ENCODE measurements at places on chromosomes 1 and 21. TPM values are rescaled to one million over a fixed set of nuclear protein-coding genes. Genes with fewer than 3 reads are reported as not detected.

DNA sequence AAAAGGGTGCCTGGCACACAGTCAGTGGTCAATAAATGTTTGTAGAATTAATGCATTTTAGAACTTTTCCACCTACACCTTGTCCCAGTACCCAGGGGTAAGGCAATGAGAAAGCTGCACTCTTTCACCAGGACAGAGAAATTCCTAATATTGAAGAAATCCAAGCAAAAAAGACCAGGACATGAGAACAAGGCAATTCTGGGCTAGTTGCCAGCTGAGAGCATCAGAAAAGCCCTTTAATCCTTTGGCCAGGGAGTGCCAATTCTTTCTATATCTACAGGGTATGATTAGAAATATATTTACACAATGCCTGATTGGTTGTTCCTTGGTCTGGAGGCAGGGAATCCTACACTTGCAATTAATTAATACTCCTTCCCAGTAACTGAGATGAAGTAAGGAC, 492.4 kb upstream of the NFIA start:
- no peak for DNase-seq

DNA sequence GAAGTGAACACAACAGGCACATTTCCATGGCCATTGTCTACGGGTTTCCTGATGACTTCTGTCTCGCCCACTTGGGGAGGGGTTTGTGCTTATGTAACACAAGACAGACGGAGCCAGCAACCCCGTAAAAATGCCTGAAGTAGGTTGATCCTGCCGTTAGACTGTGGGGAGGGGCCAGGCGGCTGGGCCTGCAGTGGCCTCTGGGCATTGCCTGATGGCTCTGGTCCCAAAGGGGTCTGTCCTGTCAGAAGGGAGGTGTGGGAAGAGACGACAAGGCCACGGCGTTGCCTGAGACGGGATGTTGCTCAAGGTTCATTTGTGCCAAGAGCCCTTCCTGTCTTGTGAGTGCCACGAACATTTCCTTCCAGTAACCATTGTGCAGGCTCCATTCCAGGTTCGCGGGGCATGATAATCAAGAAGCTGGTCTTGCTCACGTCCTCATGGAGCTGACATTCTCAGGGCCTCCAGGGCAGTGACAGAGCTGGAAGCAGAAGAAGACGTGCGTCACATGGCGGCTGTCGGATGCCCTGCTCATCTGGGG, 44.7 kb downstream of the ABCG1 start:
- DNase-seq, result no peak

DNA sequence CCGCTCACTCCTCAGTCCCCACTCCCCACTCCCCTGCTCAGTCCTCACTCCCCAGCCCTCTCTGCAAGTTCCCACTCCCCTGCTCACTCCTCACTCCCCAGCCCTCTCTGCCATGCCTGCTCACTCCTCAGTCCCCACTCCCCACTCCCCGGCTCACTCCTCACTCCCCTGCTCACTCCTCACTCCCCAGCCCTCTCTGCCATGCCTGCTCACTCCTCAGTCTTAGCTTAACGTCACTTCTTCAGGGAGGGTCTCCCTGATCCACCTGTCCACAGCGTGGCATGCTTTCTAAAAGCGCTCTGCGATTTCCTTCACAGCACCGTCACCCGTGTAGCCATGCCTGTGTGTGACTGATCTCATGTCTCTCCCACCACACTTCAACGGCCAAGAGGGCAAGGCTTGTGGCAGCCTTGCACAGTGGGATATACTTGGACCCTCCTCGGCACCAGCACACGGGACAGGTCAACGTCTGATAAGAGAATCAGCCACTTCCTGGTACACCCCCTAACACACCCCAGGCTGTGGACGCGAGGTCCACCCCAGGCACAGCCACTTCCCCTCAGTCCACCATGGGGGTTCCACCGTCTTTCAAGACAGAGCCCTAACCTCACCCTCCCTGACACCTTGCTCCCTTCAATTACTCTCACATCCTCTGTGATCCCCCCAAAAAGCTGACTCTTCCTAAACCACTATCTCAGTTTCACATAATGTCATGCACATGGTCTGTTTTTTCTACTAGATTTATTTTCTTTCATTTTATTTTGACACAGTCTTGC, 14.0 kb downstream of the PRDM15 start:
- DNase-seq, result no peak

- DNase-seq, result no peak
Measured at GRCh38 chr1:224092601-224093000, 21.3 kb upstream of the FBXO28 start.

GRCh38 chr1:113677250-113678158, 81.8 kb downstream of the PHTF1 start:
- DNase-seq, result peak; percentile 63

DNA sequence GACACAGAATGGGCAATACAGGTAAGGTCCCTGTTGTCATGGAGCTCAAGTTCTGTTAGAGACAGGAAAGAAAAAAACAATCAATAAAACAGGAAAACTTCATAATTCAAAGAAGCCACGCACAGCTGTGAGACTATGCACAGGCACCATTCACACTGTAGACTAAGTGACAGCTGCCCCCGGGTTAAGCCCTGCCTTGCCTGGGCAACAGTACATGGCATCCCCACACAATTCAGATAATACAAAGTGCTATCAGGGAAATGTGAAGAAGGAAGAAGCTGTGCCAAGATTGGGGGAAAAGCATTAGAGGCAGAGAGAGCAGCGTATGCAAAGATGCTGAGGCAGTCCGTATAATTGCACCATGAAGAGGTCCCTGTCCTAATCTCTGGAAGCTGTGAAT, 9.0 kb upstream of the KCNE2 start:
- no peak for DNase-seq

DNA sequence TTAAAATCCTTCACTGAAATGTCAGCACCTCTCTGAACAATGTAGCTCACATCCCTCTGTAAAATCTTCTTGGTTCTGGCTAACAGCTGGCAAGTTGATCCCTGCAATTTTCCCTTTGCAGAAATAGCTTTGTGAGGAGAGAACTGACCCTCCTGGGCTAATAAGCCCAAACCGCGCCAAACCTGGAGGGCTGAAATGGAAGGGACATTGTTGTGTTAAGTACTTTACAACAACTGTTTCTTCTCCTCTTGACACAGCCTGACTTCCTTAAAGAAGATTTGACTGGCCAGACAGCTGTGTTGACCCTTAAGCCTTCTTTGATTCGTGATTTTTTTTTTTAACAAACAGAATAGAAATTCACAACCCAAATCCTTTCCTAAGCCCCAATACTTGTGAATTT, 5.7 kb downstream of the LMX1A start:
- no peak for DNase-seq

DNA sequence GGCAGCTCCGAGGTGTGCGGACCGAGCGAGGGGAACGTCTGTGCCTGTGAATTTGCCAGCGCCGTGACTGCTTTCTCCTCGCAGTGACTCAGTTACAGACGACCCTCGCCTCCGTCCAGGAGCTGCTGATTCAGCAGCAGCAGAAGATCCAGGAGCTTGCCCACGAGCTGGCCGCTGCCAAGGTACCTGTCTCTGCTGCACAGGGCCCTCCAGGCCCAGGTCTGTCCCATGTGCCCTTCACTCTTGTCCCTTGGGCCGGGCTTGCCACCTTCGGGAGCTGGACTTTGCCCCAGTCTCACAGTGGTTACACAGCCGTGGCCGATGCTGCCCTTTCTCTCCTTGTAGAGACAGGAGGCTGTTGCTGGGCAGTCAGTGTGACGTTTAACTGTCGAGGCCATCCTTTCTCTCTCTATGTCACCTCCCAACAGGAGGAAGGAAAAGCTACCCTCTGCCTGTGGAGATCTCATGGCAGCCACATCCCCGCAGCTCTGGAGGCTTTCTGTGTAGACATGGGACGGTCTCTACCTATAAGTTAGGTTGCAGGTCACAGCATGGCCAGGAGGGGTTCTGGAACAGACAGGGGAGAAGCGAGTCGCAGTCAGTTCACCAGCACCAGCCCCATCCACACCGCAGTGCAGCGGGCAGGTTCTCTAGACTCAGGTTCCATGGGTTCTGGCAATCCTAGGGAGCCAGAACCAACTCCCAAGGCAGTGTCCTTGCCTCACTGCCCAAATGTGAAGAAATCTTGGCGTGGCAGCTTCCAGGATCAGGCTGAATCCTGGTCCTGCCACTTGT, 149.7 kb downstream of the PEX14 start:
- DNase-seq, result no peak

- no peak for DNase-seq
Measured at GRCh38 chr1:229380536-229381160, 37.8 kb upstream of the CCSAP start.

DNA sequence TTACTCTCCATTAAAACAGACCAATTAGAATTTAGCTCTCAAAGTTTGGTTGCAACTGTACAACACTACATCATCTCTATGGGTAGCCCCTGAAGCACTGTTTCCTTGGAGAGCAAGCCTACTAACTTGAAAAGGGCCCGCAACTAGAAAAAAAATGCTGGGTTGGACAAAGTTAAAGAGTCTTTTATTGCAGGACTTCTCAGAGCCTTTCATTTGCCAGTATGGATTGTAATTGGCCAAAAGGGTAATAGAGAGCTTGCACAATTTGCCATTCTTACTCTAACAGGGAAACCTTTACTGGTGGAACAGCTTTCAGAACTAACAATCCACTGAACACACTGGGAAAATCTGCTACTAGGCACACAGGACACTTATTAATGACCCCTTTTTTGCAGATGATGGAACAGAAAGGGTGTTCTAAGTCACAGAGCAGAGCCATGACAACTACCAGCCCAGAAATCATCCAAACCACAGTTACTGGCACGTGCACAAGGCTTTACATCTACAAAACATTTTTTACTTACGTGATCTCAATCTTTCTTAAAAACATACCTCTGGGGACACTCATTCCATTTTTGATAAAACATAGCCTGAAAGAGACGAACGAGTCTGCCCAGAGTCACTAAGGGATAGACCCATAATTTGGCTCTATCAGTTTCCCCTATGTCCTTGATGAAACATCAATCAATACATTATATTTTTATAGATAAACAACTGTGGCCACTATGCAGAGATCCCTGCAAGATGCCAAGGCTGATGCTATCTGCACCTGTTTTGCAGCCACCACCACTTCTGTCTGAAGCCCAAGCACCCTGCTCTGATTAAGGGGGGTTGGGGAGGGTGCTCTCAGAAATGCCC, 176.3 kb upstream of the EDN2 start:
- no peak for DNase-seq

DNA sequence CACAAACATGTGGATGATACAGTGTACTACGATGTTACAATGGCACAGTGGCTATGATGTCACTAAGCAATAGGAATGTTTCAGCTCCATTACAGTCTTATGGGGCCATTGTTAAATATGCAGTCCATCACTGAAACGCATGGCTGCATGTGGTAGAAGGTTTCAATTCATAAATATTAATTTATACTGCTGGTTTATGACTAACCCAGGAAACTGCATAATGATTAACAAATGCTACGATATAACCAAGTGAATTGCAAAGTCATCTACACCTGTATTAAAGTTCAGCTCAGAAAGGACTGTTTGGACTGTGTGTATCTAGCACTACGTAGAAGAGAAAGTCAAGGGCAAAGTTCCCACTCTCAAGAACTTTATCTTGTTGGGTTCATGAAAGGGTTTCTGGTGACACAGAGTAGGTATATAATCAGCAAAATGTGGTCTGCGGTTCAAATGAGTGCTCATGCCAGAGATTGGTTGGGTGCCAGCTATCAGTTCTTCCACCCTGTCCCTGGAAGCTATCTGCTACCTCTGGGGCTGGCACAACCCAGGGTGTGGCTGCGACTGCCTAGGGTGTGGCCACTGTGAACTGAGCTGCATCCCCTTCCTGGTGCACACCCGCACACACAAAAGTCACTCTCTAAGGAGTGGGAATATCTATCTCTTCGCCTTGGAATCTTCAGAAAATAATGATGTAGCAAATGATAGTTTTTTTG, 14.8 kb downstream of the MGST3 start:
- no peak for DNase-seq

DNA sequence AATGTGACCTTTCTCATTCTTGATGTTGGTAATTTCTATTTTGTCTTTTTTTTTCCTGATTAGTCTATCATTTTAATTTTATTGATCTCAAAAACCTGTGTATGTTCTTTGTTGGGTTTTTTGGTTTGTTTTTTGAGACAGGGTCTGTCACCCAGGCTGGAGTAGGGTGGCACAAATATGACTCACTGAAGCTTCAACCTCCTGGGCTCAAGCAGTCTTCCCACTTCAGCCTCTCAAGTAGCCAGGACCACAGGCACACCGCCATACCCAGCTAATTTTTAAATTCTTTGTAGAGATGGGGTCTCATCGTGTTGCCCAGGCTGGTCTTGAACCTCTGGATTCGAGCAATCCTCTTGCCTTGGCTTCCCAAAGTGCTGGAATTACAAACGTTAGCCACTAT, 145.2 kb downstream of the PIK3R3 start:
- no peak for DNase-seq

- peak; percentile 64 for DNase-seq
Measured at GRCh38 chr1:77370161-77370560, 88.3 kb downstream of the AK5 start.

- no peak for DNase-seq
Measured at GRCh38 chr1:56979986-56980755, 14.4 kb upstream of the C8B start.

DNA sequence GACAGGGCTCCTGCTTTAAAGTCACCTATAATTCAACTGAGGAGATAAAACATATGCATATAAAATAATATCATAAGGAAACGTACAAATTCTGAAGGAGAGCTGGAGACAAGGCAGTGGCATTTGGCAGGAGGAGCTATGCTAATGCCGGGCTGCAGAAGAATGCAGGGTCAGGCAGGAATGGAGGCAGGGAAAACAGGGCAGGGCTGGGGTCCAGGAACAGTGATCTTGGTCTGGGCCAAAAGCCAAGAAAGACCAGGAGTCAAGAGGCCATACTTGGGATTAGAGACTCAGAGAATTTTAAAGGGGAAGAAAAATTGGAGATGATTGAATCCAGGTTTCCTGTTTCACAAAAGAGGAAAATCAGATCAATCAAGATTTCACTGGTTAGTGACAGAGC, 20.0 kb upstream of the BRDT start:
- no peak for DNase-seq

- DNase-seq, result no peak
Measured at GRCh38 chr1:100335436-100335835, 16.9 kb upstream of the CDC14A start.

- DNase-seq, result no peak
Measured at GRCh38 chr21:23887725-23888306, 1719.5 kb downstream of the MRPL39 start.

GRCh38 chr1:157390651-157391050, 161.7 kb downstream of the FCRL5 start:
- DNase-seq, result peak; percentile 30

VASH2 gene
- 0.90 TPM for total RNA-seq

GJA4 gene
- total RNA-seq, result not detected

OPTC gene
- total RNA-seq, result not detected

PLA2G2C gene
- not detected for total RNA-seq

RXRG gene
- total RNA-seq, result not detected

RHOU gene
- total RNA-seq, result 0.83 TPM

All from IMR-90 (cell line).